Kidney (tissue), 22 donors: ENCODE measurements at places on chromosomes 4 and X.

- DNase-seq = no peak
Observed at GRCh38 chr4:99887837-99888236, 6.4 kb downstream of the LAMTOR3 start.

GRCh38 chr4:143270256-143270838 lies 66.3 kb upstream of the GAB1 start:
- DNase-seq = no peak

DNA sequence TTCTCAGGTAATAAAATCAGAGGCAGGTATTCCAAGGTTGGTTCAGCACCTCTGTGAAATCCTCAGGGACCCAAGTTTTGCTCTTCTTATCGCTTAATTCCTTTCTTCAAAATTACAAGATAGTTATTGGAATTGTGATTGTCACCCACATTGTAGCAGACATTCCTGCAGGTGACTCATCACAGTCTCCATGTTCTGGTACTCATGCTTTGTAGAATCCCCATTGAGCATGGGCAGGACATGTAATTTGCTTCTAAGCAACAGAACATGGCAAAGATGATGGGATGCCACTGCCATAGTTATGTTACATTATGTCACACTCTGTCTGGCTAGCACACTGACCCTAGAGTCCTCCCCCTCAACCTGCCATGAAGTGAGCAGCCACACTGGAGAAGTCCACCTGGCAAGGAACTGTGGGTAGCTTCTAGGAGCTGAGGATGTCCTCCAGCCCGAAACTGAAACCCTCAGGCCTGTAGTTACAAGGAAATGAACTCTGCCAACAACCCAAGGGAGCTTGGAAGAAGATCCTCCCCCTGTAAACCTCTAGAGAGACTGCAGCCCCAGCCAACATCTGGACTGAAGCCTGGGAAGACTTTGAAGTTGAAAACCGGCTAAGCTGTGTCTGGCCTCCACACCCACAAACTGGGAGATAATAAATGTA lies 58.3 kb upstream of the GUCY1A1 start:
- DNase-seq = no peak

DNA sequence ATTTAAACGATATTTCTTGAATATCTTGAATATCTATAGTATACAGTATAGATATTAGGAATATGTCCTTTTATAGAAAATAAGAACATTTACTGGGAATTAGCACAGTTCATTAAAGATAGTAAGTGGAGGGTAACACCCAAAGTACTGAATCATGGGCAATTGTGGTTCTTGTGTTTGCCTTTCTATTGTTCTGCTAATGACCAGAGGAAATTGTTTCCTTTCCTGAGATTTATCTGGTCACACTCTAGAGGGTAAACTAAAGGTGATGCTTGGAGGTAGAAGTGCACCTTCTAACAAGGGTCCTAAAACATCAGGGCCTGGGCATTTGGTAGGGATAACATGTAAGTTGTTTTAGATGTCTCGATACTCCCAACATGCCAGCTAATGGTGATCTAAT lies 241.3 kb upstream of the SFRP2 start:
- no peak for DNase-seq

- DNase-seq = no peak
Observed at GRCh38 chr4:176565049-176565448, 227.7 kb downstream of the VEGFC start.

- DNase-seq = peak; percentile 4
Observed at GRCh38 chr4:177322881-177323280, 13.2 kb downstream of the NEIL3 start.

DNA sequence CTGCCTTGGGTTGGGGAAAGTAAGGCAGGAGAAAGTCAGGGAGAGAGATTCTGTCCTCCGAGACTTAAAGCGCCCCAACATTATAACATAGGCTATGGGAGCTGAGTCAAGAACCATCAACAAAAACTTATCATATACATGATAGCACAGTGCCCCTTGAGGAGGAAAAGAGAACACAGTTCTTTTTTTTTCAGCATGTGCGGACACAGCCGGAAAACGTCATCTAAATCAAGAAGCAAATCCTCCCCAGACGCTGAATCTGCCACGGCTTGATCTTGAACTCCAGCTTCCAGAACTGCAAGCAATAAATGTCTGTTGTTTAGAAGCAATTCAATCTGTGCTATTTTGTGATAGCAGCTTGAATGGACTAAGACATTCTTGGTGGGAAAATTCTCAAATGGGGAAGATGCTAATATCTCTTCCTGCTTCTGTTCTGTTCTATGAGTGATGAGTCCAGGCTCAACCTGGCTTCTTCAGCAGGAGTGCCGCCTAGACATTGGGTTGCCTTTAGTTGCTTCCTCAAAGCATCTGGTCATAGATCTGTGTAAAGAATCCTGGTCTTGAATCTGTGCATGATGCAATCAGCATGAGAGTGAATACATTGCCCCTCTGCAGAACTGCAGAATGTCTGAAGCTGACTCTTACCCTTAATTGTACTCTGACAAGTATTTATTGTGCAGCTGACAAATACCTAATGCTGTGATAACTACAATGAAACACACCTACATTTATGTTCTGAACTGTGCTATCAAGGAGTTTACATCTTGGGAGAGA lies 549.8 kb upstream of the PRKX start:
- DNase-seq = no peak

- no peak for DNase-seq
Observed at GRCh38 chr4:155881555-155881954, 15.5 kb upstream of the ASIC5 start.
